ENCODE measurements at places on chromosomes 2 and 18. TPM values are rescaled to one million over a fixed set of nuclear protein-coding genes. Genes with fewer than 3 reads are reported as not detected.

Gene RAB6D
- total RNA-seq, result 0.07 TPM

GRCh38 chr2:119480184-119480583 lies 44.1 kb downstream of the SCTR start:
- H3K27me3 ChIP-seq, result peaks cover 1% of the 10 kb centered on the region
- H3K4me1 ChIP-seq, result no peaks in the 10 kb centered on the region
- H3K36me3 ChIP-seq, result no peaks in the 10 kb centered on the region

- H3K27me3 ChIP-seq, result peaks cover 11% of the 10 kb centered on the region
- H3K27ac ChIP-seq, result no peak overlapping the region
- no peak for DNase-seq
- H3K4me3 ChIP-seq, result no peak overlapping the region
- no peaks in the 10 kb centered on the region for H3K36me3 ChIP-seq
- H3K4me1 ChIP-seq, result peaks cover 4% of the 10 kb centered on the region
Observed at GRCh38 chr2:126781206-126781605, 117.5 kb upstream of the TEX51 start.

DNA sequence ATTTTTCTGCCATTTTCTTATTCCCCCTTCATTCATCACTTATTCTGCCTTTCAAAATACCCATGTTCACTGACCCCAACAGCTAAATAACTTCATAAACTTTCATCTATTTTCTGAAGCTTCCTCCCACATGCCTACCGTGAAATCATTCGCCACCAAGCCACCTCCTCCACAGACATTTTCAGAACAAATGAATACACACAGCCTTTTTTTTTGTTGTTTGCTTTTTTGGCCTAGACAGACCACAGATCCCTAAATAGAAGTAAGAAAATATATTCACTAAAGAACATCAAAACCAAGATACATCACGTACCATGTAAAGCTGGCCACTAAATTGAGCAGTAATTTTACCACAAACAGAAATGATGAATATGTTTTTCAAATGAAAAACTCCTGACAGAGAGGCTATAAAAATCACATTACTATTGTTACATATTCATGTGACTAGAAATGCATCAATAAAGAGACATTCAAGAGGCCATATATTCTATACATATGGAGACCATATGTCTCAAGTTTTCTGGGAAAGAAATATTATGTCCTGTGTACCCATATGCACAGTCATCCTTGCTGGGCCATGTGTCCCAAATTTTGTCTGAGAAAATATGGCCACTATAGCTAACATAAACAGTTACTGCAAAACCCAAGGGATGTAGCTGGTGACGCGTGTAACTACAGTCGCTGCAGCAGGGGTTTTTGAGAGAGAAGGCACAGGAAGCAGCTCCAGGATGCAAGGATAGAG lies 200.3 kb downstream of the FBXO15 start:
- H3K36me3 ChIP-seq, result no peaks in the 10 kb centered on the region
- no peaks in the 10 kb centered on the region for H3K27me3 ChIP-seq
- H3K4me1 ChIP-seq, result peaks cover 6% of the 10 kb centered on the region
- peak overlapping the region; percentile 3 for H3K27ac ChIP-seq

GRCh38 chr2:120350801-120351320 lies 4.9 kb downstream of the INHBB start:
- H3K27ac ChIP-seq, result no peak overlapping the region
- peaks cover 40% of the 10 kb centered on the region for H3K27me3 ChIP-seq
- peaks cover 8% of the 10 kb centered on the region for H3K4me1 ChIP-seq
- no peak for DNase-seq

DNA sequence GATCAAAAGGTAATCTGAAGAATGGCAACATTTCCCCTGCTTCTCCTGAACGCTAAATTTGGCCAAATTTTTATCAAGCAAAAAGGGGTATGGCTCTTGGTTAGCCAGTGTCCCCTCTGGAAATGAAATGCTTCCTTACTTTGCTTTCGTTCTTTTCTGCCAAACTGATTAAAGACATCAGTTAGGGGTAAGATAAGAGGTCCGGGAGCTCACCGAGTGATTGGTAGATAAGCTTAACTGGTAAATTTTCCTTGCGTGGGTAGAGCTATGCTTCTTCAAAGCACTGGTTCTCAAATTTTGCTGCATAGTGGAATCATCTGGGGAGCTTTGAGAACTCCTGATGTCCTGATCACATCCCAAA lies 62.7 kb upstream of the MAPRE2 start:
- no peak for DNase-seq
- no peaks in the 10 kb centered on the region for H3K36me3 ChIP-seq
- H3K27me3 ChIP-seq, result peaks cover 27% of the 10 kb centered on the region
- peak overlapping the region; percentile 80 for H3K27ac ChIP-seq
- H3K4me1 ChIP-seq, result peaks cover 22% of the 10 kb centered on the region
- peak overlapping the region; percentile 81 for H3K4me3 ChIP-seq

DNA sequence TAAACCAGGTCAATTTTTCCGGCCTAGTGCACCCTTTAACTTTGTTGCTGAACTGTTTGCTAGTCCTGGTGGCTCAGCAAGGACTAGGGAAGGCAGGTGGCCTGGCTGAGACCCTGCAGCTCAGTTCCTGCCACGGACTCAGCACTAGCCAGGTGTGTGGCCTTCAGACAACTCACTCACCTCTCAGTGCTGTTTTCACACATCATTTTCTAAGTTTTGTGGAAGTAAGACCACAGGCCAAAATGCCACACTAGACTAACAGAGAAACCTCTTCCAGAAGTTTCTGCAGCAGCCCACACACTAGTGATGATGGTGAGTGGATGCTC lies 65.9 kb upstream of the SLC1A4 start:
- H3K27me3 ChIP-seq, result peaks cover 1% of the 10 kb centered on the region
- H3K27ac ChIP-seq, result no peak overlapping the region
- no peak for DNase-seq
- peaks cover 19% of the 10 kb centered on the region for H3K36me3 ChIP-seq
- no peak overlapping the region for H3K4me3 ChIP-seq

DNA sequence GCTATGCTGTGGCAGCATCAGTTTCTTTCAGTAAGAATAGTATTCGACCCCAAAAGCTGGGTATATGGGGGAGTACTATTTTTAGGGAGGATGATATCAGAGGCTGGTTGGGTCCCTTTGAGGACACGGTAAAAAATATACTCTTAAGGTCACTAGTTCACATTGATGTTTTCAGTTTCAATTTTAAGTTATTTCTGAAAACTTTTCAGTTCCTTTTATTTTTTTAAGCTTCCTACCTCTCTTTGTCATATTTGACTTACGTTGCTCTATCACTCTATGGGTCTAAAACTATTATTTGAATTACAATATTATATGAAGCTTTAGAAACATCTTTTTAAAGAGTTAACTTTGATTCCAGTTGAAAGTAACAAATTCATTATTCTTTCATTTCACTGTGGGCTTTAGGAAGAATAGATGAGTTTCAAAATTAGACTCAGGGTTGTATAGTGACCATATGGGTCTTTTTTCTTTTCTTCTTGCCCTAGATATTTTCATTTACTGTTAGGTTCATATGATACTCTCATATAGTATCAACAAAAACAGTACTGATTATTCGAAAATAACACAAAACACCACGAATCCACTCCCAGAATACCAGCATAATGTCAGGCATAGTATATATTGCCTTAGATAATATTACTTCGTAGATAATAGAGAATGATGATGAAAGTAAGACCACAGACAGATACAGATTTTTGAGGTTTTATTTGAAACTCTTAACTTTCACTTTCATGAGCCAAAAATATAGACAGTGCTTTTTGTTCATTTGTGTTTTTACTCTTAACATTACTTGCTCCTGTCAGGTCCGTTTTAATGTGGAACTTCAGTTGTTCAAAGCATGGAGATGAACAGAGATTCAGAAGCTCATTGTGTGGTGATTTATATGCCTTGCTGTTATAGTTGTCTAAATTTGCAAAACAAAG lies 9.8 kb downstream of the RMDN2 start:
- peaks cover 43% of the 10 kb centered on the region for H3K27me3 ChIP-seq
- H3K4me3 ChIP-seq, result peak overlapping the region; percentile 19
- peaks cover 13% of the 10 kb centered on the region for H3K4me1 ChIP-seq
- H3K36me3 ChIP-seq, result no peaks in the 10 kb centered on the region
- no peak for DNase-seq
